ENCODE measurements at places on chromosomes 5 and 9.

- no peak for DNase-seq
Observed at GRCh38 chr9:3177936-3178335, 334.0 kb upstream of the PUM3 start.

- no peak for DNase-seq
Observed at GRCh38 chr9:106019039-106019680, 324.8 kb downstream of the TMEM38B start.

GRCh38 chr5:147661541-147661940, 121.0 kb downstream of the JAKMIP2 start:
- DNase-seq: no peak

DNA sequence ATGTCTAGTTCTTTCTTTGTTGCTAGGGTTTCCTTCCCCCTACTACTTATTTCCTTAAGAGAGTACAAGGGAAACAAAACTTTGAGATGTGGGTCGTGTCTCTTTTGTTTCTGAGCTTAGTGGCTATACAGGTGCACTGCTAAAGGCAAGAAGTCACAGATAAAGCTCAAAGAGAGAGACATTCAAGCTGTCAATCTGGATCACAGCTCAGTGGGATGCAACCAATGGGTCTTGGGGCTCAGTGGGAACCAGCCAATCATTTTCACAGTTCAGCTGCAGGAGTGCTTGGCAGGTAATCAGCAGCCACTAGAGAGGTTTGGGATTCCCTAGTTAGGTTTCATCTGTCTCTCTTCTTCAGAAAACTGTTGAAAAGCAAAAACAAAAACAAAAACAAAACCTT, 135.4 kb upstream of the SGCD start:
- DNase-seq: no peak

GRCh38 chr9:15361737-15362136, 54.7 kb upstream of the TTC39B start:
- DNase-seq: no peak

DNA sequence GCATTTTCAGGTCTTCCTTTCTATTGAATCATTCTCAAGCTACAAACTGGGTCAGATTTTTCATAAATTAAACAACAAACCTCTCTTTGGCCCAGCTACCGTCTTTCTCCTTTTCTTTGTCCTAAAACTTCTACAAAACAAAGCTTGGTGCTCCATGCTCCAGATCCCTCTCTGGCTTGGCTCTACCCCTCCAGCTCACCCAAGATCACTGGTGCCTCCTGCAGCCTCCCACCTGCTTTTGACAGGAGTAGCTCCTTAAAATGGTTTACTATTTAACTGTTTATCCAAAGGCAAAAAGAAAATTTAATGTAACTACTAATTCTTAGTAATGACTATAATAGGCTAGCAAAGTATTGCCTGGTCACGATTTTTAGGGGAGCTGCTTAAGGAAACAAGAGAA, 10.7 kb upstream of the SERINC5 start:
- DNase-seq: no peak

GRCh38 chr9:123753669-123754258, 176.2 kb downstream of the DENND1A start:
- DNase-seq: no peak

DNA sequence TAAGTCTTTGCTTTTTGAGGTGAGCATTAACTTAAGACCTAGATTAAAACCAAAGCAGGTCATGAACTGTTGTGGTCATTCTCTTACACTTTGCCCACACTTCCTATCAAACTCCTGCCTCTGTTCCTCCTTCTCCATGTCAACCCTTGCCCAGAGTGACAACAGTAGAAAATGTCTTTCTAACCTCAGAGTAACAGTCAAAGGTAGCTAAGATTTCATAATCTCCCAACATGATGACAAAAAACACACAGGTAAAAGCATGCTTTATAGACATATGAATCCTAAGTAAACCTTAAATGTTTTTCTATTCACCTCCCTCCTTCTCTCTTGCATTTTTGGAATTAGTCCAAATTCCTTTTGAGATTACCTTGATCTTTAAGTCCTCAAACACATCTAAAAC, 422.3 kb downstream of the SPATA31D1 start:
- no peak for DNase-seq

GRCh38 chr5:82861701-82862100, 215.5 kb downstream of the TMEM167A start:
- DNase-seq: no peak

GRCh38 chr5:27876071-27876470, 837.7 kb upstream of the CDH9 start:
- DNase-seq: no peak

DNA sequence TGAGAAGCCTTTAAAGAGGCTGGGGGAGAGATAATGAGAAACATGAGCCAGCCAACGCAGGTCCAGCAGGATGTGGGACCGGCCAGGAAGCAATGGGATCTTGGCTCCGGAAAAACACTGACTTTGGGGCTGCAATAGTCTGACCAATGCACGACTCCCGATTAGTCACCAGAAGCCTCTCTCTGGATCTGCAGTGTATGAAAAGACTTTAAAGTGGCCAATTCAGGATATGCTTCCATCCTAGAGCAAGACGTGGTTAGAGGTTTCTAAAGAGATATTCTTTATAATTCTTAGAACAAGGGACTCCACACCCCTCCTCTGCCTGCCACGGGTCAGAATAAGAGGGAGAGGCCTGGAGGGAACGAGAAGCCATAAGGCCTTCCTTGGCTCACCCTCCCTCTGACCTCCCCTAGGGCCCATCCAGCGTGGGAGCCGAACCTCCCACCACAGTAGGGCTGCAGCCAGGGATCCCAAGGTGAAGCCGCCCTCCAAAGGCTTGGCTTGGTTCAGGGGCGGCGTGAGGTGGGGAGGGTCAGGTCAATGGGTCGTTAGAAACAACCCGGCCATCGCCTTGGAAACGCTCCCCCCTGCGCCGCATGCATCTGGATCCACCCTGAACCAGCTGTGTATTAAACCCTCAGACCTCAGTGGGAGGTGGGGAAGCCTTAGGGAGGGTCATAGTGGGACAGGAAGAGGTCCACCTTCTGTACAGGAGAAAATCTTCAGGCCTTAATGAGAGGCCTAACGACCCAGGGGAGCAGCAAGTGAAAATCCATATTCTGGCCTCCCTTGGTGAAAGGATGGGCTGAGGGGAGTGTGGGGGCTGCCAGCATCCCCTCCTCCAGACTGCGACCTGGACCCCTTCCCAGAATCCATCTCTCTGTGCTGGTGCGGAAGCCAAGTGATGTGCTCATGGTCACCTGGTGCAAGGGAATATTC, 11.1 kb downstream of the FGF1 start:
- no peak for DNase-seq

DNA sequence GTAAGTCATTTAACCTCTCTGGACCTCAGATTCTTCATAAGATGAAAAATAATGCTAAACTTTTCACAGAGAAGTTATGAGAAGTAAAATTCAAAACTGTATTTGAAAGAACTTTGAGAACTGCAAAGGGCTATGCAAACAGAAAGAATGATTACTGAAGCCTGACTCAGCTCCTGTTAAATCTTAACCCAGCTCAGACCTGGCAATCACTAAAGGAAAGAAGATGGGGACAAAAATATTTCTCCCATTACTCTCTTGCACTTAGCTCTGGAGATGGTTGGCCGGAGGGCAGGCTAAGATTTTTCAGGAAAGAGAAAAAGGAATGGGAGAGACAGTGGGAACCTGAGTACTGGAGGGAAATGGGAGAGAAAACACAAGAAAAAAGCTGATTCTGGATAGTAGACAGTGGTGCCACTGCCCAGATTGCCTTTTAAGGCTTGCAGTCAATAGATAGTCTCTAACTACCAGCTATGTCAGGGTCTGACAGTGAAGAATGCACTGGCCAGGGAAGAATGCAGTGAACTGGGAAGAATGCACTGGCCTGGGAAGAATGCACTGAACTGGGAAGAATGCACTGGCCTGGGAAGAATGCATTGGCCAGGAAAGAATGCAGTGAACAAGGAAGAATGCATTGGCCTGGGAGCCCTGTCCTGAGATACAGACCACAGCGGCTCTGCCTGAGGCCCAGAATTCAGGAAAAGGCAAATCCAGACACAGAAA, 25.2 kb upstream of the CEMIP2 start:
- DNase-seq: no peak

GRCh38 chr5:29822521-29822920, 1371.0 kb upstream of the CDH6 start:
- DNase-seq: no peak

GRCh38 chr9:76433406-76433805, 25.6 kb upstream of the GCNT1 start:
- no peak for DNase-seq

GRCh38 chr5:103059525-103059924, 60.4 kb downstream of the GIN1 start:
- no peak for DNase-seq

GRCh38 chr5:93421987-93422401, 159.0 kb downstream of the NR2F1-AS1 start:
- no peak for DNase-seq

- no peak for DNase-seq
Observed at GRCh38 chr9:90966031-90966290, 164.3 kb downstream of the SYK start.

GRCh38 chr5:160245506-160246086, 16.3 kb downstream of the FABP6 start:
- no peak for DNase-seq

DNA sequence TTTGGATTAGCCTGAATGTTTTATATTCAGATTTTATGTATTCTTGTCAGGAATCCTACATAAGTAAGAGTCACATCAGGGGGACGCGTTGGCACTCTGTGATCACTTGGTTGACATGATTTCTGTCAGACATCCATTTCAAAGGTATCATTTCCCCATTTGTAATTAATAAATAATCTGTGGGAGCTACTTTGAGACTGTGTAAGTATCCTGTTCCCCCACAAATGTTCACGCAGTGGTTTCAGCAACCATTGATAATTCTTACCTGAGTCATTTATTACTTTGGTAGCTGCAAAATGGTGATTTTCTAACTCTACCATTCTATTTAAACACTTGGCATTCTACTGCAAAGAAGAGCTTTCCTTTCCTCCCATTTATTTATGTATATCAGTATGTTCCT, 56.9 kb upstream of the TBC1D2 start:
- no peak for DNase-seq

- no peak for DNase-seq
Observed at GRCh38 chr5:68086857-68087256, 128.7 kb upstream of the PIK3R1 start.

DNA sequence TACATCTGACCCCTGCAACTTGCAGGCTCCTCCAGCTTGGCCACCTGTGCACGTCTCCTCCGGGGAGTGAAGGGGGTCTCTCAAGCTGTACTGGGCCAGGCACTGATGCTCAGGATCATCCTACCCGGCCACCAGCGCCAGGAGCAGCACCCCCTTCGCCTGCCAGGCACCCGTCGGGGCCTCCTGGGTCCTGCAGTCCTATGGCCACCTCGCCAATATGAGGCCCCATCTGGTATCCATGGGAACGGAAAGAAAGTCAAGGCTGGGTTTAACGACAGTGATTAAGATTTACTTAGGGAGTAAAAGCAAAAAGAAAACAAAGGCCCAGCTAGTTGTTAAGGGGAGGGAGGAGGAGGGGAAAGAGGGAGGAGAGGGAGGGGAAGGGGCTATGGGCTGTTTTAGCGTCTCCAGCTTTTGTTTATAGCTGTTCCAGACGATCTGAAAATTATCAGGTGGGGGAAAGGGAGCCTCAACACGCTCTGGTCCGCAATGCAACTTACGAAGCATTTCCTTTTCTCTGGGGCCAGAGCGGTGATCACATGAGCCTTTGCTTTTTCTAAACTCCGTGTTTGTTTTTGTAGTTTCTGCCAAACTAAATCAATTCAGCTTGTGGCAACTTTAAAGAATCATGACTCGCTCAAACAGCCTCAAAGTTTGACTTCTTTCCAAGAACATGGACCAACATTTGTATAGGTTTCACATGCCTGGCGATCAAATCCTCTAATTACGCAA, 132.4 kb downstream of the ROR2 start:
- no peak for DNase-seq

- no peak for DNase-seq
Observed at GRCh38 chr9:18060269-18060934, 413.6 kb upstream of the ADAMTSL1 start.

- no peak for DNase-seq
Observed at GRCh38 chr5:150460781-150461180, 11.2 kb upstream of the RPS14 start.

GRCh38 chr9:116447934-116448333, 239.2 kb upstream of the TRIM32 start:
- no peak for DNase-seq

DNA sequence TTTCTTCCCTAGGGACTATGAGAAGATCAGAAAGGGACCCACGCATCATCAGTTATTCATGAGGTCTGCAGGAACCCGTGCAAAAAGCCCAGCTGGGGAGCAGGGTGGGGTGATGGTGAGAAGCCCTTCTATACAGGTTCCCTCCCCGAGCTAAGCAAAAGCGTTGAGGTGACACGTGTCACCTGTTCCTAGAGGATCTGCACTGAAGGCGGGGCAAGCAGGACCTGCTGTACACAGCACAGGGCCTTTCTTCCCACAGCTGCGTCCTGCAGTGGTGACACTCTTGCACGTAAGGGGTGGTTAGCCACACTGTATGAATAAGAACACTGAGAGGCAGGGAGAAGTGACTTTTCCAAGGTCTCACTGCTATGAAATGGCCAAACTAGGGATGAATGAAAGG, 37.2 kb upstream of the SH3PXD2B start:
- no peak for DNase-seq

- no peak for DNase-seq
Observed at GRCh38 chr5:119341452-119342349, 14.1 kb upstream of the TNFAIP8 start.

DNA sequence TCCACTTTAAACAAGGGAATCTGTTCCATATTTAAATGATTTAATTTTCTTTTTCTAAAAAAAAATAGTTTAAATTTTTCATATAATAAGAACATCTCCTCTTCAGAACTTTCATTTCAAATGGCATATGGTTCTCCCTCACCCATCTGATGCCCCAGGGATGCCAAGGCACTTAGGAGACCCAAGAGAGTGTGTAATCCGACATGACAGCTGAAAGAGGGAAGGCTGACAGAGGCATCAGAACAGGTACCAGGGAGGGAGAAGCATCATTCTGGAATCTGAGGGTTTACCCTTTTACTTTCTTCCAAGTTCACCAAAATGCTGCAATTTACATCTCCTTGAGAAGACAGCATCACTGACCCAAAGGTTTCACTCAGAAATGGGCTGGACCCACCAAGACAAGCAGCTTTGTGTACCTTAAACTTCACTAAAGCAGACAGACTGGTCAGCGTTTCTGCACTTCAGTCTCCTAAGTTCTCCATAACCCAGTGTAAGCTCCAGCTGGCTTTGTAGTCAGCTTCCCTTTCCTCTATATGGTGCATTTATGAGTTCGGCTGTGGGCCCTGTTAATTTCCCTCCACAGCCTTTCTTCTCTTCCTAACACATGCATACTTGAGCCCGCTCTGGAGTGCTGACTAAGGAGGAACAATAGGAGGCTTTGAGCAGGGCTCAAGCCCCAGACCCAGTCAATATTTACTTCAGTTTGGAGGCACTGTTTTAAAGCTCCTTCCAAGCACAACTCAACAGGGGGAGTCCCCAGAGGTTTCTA, 17.7 kb downstream of the EFNA5 start:
- peak; percentile 34 for DNase-seq
